ENCODE measurements at places on chromosomes 2 and 18.

DNA sequence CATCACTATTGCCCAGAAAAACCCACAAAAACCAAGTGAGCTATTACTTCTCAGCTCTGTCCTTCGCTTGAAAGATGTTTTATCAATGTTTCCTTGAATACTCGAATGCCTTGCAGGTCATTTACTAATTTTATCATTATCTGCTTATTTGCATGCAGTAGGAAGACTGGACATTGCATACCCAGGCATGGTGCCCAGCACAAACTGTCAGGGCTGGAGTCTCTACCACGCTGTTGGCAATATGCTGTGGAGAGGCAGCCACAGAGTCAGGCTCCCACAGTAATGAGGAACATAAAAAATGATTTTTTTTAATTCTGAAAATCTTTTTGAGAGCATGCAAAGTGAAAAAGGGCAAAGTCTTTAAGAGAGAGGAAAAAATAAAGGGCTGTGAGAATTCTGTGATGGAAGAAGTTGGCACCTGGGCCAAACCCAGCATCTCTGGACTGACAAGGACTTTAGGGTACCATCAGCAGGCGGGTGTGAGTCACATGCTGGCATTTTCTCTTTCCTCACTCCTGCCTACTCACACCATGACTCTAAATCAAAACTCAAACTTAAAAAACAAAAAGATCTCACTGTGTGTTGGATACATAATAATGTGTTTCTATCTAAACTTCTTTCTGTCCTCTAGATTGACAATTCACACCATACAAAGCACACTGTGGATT, 709.8 kb upstream of the FANCL start:
- DNase-seq: no peak

DNA sequence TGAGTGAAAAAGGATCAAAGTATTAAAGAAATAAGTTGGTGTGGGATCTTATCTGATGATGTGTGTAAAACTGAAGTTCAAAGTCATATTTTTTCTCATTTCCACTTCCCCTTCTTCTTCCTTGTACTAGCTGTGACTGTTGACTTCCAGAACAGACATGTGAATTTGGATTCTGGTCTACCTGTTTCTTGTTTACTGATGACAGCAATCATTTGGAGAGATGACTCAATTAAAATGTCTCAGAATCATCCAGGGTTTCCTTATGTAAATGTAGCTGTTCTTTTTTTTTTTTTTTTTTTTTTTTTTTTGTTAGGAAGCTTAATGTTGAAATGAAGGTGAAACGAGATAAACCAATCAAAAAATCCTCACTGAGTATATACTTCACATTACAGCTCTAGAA, 819.9 kb upstream of the PIK3C3 start:
- no peak for DNase-seq

DNA sequence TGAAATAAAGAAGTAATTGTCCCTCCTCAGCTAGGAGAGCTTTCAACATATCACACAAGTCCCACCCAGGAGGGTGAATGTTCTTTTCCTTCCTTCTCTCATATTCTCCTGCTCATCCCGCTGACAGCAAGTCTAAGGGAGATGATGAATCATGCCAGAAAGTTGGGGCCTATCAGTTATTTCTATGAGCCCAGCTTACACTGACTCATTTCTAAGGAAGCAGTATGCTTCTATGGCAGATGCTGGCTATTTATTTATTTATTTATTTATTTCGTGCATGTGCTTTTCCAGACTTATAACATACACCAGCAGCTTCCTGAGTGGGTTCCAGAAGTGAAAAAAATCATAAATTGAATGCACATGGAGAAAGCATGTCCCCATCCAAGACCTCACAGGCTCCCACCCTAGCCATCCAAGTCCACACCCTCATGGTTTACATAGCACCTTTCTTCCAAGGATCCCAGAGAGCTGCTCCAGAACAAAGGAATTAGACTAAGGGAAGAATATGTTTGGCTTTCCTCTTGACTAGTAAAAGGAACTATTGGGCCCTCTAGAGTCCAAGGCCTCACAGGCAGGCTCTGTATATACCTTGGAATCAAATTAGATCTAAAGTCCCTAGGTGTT, 1074.2 kb upstream of the ZEB2 start:
- DNase-seq: no peak

- no peak for DNase-seq
Measured at GRCh38 chr18:35264409-35264808, 23.6 kb downstream of the ZNF397 start.

DNA sequence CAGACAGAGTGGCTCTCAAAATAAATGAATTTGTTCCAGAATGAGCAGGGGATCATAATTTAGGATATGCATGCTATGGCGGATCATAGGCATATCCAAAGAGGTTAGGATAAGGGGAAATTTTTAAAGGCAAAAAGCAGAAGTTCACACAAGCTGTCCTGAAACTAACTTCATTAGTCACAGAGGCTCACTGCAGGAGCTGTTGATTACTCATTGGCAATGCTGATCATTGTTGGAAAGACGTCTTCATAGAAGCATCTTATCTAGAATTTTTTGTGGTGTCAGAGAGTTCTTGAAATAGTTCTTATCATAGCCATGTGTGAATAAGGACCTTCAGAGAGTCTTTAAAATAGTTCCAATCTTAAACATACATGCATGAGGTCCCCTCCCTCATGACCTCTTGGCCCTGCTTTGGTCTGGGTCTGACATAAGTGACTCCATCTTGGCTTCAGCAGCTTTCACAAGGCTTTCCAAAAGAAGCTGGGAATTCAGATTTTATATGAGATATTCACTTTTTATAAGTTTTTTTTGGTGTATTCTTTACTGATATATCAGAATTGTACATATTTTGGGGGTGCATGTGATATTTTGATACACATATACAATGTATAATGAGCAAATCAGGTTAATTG, 7.5 kb upstream of the CCDC195 start:
- DNase-seq: no peak

- DNase-seq: no peak
Measured at GRCh38 chr2:208673631-208674030, 267.0 kb downstream of the PTH2R start.

- DNase-seq: no peak
Measured at GRCh38 chr18:76495435-76496193, 572 bp upstream of the ZNF516 start.

GRCh38 chr18:67381608-67382150, 134.8 kb downstream of the DSEL start:
- no peak for DNase-seq

DNA sequence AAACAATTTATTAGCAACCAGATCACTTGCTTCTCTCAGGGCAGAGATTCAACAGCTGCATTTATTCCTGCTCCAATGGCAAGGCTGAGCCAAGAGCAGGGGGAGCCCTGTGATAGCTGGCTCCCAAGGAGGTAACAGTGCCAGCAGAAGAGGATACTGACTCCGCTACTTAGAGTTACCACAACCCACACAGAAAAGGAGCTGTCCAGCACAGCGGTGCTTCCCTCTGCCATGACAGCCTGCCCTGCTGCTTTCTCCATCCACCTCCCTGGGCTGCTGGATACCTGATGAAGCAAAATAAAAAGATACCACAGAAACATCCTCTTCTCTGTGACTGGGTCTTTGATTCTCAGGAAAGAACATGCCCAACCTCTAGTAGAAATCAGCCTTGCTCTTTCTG, 467.2 kb downstream of the LRRTM4 start:
- DNase-seq: no peak

- DNase-seq: no peak
Measured at GRCh38 chr2:64474121-64474571, 20.2 kb downstream of the LGALSL start.

GRCh38 chr18:38933322-38933721, 1367.7 kb upstream of the CELF4 start:
- DNase-seq: no peak

DNA sequence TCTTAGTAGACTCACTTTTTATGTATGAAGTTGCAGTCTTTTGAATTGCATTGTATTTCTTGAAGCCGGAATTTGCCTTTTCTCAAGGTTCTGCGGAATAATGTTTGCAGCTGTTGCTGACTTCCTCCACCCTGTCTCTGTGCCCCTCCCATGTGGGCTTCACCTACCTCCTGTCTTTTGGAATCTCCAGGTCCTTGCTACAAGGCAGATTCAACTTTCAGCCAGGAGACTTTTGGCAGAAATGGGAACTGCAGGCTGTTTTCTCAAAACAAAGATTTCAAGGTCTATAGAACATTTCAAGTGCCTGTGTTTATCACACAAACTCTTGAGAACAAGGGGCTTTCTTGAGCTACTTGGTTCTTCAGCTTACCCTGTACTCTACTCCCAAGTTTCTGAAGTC, 25.6 kb downstream of the ZNF236 start:
- no peak for DNase-seq

DNA sequence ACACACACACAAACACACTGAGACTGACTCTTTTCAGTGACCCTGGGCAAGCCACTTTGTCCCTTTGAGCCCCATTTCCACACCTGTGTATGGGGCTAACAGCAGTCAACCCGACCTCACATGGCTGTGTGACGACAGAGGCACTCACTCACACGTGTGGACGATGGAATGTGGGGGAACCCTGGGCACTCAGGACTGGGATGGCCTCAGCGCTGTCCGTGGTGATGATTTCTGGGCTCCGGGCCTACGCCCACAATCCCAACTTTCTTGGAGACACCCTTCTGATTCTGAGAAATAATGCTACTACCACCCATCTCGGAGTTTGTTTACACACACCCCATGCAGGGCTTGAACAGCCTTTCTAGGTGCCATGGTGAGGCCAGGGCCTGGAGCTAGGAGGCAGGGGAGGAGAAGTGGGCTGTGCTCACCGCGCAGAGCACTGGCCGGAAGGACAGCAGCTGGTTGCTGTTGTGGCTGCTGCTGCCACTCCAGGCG, 1.5 kb downstream of the CRYBA2 start:
- DNase-seq: no peak

GRCh38 chr2:111665011-111665410, 219.0 kb downstream of the ANAPC1 start:
- DNase-seq: no peak

Measured in putamen (tissue), 1 donor.